Subcutaneous adipose tissue (tissue), 4 donors: ENCODE measurements at places on chromosomes 3 and 15. TPM values are rescaled to one million over a fixed set of nuclear protein-coding genes. Genes with fewer than 3 reads are reported as not detected.

Gene MKRN3
- total RNA-seq = 0.57 TPM

Gene SAXO2
- total RNA-seq = not detected

Gene SLC25A36
- total RNA-seq = 84.5 TPM

Gene FBXO40
- 0.16 TPM for total RNA-seq

Gene MAP6D1
- 1.0 TPM for total RNA-seq

Gene EPHA3
- total RNA-seq = 6.0 TPM

Gene SLC12A1
- total RNA-seq = not detected

Gene ANXA2
- 1,461 TPM for total RNA-seq

Gene LIPH
- 3.8 TPM for total RNA-seq

Gene STARD5
- total RNA-seq = 2.4 TPM

Gene CACNA2D3
- total RNA-seq = 3.6 TPM

Gene NMNAT3
- total RNA-seq = 8.8 TPM

Gene MYO5C
- total RNA-seq = 24.3 TPM

Gene ITPKA
- total RNA-seq = 0.34 TPM

Gene GABRR3
- not detected for total RNA-seq

Gene SPSB4
- total RNA-seq = 0.17 TPM

Gene SEMA3G
- total RNA-seq = 180 TPM

Gene SELENOT
- total RNA-seq = 110 TPM

Gene OXTR
- 0.16 TPM for total RNA-seq
